Cardiac muscle cell (in vitro differentiated cells and primary cell): ENCODE measurements at places on chromosomes 4 and X.

GRCh38 chr4:177339477-177340374, 30.1 kb downstream of the NEIL3 start:
- peak; percentile 30 for DNase-seq

DNA sequence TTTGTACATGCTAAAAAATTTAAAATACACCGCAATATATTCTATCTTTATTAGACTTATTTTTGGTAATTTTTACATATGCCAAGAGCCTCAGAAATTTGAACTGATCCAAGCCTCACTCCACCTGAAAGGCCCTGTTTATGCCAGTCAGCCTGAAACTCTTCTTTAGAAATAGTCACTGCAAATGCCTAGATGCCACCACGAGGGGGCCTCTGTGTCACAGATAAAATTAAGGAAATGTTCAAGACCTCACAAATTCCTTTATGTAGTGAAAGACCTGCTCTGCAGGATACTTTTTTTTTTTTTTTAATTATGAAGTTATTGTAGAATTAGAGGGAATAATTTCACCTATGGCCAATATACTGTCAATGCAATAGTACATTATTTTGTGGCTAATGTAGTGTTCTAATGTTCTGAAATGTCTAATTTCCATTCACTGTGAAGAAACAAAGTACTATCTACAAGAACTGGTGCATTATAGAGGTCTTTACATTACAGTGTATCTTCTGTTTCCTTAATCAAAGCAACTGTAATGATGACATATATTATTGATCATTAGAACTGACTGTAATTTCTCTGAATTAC, 69.8 kb downstream of the DTHD1 start:
- peak; percentile 71 for DNase-seq

- DNase-seq: no peak
These were observed 82.4 kb downstream of the RAP1GDS1 start for GRCh38 chr4:98343626-98344025.

- peak; percentile 89 for DNase-seq
These were observed 177.0 kb upstream of the RASGEF1B start for GRCh38 chr4:81648576-81649275.

DNA sequence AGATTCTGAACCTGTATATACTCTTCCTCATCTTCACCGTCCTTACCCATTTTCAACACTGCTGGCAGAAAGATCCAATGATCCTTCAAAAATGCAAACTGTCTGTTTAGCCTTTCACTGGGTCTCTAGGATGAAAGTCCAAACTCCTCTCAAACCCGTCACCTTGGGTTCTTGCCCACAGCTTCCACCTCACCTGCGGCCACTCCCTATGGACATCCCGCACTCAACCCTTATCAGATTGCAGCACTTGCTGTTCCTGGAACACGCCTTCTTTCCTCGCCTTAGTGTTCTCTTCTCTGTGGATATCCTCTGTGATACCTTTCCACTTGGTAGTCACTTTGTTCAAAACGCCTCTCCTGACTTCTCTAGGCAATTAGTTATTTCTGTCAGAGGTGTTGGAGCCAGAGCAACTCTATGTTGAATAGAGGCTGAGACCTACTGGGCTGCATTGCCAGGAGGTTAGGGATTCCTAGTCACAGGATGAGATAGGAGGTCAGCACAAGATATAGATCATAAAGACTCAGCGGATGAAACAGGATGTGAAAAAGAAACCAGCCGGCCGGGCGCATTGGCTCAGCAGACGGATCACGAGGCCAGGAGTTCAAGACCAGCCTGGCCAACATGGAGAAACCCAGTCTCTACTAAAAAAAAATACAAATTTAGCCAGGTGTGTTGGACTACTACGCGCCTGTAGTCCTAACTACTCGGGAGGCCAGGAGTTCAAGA, 4.2 kb upstream of the NOCT start:
- no peak for DNase-seq
